ENCODE measurements at places on chromosomes 12 and 14.
A peak's percentile ranks its signal among the peaks of the same experiment; 100 is the strongest.

DNA sequence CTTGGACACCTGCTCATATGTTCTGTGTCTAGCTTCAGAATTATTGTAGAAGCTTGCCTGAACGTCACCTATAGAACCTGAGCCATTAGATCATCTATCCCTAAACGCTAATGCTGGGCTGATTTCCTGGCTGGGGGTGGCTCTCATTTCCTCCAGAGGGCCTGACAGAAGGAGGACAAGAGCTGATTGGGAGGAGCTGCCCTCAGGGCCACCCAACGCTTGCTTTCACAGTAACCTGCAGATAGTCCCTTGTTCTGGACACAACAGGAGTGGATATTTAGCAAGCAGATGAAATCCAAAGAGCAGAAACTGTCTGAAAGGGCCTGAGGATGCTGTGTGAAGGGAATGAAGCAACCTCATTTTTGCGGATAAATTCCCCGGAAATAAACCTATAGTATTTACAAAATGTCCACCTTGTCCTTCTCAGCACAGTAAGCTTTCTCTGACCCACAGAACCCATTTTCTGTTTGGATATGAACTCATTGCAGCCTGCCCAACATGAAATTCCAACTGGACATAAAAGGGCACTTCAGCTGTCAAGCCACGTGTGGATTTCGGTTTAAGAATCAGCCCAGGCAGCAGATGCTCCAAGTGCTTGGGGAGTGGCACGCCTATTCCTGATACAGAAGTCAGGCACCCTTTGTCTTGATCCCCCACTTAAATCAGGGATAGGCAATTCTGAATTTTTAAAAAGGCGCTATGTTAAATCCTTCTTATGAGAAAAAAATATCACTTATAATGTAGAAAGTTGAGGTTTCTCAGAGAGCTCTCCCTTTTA, 32.8 kb upstream of the TUBA1C start:
- no peak for DNase-seq

GRCh38 chr12:110937104-110937641, 16.8 kb upstream of the MYL2 start:
- peak; percentile 72 for DNase-seq

DNA sequence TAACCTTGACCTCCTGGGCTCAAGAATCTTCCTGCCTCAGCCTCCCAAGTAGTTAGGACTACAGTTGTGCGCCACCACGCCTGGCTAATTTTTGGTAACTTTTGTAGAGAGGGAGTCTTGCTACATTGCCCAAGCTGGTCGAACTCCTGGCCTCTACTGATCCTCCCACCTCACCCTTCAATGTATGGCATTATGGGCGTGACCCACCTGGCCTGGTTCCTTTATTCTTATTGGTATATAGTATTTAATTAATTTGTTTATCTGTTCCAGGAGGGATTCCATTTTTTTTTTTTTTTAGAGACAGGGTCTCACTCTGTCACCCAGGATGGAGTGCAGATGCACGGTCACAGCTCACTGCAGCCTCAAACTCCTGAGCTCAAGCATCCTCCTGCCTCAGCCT, 40.9 kb upstream of the EAPP start:
- DNase-seq = no peak

DNA sequence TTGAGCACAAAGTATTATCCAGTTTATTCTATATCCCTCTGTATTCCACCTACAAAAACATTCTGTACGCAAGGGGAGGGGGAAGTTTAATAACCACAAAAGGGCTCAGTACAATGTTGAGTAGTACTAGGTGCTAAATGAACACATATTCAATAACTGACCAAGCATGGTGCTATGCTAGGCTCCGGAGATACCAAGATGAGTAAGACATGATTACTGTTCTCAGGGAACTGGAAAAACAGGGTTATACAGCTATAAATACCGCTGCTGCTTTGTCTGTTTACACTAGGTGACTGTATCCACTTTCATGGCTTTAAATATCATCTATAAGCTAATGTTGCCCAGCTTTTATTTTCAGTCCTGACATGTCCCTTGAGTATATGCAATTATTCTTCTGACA, 135.8 kb downstream of the INSM2 start:
- DNase-seq = peak; percentile 51

DNA sequence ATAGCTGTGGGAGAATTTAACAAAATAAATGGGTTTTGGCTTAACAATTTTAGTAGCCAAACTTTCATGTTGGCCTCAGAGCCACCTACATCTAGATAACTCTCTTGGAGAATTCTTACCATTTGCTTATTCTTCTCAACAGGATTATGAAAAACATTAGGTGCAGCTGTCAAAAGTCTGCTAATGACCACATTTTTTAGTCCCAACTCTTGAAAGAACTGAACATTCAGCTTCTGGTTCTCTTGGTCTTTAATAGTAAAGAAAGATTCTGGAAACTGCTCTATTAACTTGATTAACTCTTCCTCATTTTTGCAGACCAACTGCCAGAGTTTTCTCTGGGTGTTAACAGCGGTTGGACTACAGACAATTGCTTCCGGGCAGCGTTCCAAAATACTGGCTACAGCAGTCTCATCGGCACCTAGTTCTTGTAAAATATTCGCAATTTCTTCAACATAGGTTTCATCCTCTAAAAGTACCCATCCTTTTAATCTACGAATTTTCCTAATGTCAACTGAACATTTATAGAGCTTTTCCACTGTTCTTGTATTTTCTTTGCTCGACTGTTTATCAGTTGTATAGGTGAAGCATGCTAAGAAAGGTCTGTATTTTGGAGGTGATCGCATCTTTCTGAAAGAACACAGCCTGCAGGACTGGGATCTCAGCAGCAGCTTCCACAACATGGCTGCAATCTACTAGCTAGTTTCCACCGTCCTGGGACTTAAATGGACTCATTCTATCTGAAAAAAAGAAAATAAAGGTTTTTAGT, 8.7 kb downstream of the MTERF2 start:
- DNase-seq = no peak

- DNase-seq = no peak
Measured at GRCh38 chr14:23346693-23347405, 5.8 kb downstream of the SLC22A17 start.

DNA sequence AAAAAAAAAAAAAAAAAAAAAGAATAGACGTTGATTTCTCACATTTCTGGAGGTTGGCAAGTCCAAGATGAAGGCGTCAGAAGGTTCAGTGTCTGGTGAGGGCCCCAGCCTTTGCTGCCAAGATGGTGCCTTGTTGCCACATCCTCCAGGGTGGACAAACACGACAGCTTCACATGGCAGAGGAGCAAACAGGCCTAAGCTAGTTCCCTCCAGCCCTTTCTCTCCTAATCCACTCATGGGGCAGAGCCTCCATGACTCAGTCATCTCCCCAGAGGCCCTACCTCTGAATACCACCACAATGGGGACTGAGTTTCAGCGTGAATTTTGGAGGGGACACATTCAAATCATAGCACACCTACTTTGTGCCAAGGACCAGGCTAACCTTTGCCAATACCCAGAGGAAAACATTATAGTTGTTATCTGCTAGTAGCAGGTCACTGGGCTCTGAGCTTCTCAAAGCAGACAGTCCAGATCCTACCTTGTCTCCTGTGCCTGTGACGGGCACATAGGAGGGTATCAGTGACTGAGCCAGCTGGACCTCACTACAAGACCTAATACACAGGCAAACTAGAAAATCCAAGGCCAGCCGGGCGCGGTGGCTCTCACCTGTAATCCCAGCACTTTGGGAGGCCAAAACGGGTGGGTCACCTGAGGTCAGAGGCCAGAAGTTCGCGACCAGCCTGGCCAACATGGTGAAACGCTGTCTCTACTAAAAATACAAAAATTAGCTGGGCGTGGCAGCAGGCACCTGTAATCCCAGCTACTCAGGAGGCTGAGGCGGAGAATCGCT, 10.5 kb upstream of the BCL11B start:
- DNase-seq = no peak

GRCh38 chr14:49594347-49595091, 4.2 kb upstream of the LRR1 start:
- peak; percentile 68 for DNase-seq
